Fibroblast of upper back skin (primary cell): ENCODE measurements at places on chromosomes 5 and 9.

DNA sequence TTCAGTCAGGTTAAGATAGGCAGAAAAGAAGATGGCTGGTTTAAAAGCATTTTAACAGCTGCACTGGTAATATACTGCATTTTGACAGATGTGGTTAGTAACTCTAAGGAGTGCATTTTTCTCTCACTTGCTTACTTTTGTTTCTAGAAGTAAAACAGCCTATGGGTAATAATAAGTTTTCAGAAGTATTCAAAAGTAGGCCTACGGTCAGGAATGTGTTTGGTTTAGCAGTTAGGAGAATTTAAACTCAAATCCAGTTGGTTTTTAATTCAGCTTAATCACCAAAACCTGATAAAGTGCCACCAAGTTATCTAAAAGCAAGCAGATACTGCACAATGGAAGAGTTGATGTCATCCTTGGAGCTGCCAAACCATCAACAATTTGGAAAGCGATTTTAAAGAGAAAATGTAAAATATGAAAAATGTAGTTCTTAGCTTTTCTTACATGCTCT lies 160.3 kb downstream of the ARSB start:
- DNase-seq, result peak; percentile 65

DNA sequence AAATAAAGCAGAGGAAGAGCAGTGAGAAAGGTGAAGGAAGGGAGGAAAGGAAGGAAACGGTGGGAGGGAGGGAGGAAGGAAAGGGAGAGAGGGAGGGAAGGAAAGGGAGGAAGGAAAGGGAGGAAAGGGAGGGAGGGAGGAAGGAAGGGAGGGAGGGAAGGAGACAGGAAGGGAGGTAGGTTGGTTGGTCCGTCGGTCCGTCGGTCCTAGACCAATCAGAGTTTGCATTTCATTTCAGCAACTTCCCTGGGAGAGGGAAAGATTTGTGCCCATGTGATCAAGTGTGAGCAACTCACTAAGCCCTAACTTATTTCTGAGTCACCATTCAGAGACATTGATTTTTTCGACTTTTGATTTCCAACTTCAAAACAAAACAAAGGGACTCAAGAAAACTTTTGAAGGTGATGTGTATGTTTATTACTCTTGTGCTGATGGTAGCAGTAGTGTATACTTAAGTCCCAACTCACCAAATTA lies 18.8 kb downstream of the NANS start:
- DNase-seq, result peak; percentile 55

- no peak for DNase-seq
Observed at GRCh38 chr9:137161558-137162486, 8.0 kb downstream of the LRRC26 start.

GRCh38 chr5:87258507-87258906 lies 9.2 kb upstream of the RASA1 start:
- no peak for DNase-seq

DNA sequence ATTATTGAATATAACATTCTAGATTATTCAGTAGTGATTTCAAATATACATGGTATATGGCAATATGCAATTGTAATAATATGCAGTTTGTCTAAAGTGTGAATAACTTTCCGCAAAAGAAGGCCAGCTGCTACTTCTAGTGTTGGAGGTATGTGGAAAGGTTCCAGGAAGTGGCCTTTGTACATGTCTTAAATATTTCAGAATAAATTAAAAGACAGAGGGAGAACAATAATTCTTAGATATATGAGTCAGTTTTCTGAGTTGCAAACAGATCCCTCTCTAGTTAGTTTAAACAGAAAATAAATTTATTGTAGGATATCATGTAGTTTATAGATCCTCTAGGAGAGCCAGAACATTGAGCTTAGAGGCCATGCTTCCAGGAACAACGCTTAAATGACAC lies 210.8 kb upstream of the ELL2 start:
- DNase-seq, result peak; percentile 97

- DNase-seq, result no peak
Observed at GRCh38 chr5:179262126-179262920, 82.9 kb downstream of the ADAMTS2 start.

- DNase-seq, result peak; percentile 46
Observed at GRCh38 chr9:21669701-21670100, 132.7 kb upstream of the MTAP start.

DNA sequence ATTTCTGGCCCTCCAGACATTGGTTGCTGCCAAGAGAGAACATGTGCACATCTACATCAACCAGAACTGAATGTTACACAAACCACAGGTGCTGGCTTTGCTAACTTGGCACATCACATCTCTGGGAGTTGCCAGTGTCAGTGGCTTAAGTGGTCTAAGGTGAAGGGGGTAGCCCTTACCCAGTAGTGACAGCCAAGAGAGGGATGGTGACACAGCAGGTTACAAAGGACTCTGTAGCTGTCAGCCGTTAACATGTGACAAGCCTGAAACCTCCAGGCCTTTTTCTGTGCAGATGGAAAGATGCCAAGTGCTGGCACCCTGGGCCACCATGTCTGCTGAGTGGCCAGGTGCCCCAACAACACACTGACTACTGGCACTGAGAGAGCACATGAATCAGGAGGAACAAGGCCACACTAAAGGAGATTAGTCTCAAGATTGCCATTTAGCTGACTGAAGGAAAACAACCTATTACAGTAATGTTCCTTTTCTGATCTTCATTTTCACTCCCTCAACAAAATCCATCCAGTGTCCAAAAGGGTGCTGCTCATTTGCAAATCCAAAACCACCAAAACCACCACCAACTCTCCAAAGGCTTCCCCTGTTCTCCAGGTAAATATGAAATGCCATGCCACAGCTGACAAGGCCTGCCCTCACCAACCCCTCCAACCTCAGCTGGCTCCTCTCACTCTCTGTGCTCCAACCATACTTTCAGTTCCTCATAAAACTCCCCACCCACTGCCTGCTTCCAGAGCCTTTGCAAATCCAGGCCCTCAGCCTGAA lies 20.2 kb downstream of the SIL1 start:
- no peak for DNase-seq

- DNase-seq, result no peak
Observed at GRCh38 chr5:848671-849111, 2.1 kb downstream of the ZDHHC11 start.

DNA sequence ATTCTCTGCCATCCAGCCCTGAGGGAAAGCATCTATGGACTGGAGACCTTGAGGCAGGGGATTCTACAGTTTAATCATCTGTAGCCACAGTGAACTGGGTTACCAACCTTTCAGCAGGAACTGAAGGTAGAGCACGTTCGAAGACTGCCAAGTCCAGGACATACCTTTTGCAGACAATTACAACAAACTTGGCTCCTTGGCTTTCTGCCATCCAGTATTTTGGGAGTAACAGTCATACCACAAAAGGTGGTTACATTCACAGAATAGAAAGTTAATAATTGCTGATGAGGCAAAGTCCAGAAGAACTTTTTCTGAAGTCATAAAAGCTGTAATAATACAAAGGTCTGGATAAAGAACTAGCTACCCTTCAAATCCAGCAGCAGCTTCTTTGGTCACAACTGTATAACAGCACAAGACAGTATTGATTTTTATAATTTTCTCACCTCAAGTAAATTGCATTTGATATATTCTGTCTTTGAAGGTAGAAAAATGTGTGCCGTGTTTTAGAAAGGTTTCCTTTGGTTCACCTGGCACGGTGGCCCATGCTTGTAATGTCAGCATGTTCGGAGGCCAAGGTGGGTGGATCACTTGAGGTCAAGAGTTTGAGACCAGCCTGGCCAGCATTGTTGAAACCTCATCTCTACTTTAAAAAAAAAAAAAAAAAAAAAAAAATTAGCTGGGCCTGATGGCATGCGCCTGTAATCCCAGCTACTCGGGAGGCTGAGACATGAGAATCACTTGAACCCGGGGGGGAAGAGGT lies 236.6 kb downstream of the NR3C1 start:
- no peak for DNase-seq

DNA sequence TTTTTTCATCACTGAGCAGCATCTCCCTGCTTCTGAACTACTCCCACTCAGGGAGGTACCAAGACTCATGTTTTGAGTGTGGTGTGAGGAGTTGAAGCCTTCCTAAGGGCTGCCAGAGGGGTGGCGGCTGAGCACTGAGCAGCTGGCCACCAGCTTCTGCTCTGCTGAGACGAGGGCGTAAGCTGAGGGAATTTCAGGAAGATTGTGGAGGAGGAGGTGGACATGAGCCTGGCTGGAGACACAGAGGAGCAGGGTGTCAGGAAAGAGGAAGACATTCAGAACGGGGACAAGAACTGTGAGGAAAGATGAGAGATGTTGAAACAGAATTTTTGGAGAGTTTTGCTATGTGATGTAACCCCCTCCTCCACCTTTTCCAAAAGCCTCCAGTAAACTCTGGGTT lies 7.8 kb downstream of the LCP2 start:
- no peak for DNase-seq

DNA sequence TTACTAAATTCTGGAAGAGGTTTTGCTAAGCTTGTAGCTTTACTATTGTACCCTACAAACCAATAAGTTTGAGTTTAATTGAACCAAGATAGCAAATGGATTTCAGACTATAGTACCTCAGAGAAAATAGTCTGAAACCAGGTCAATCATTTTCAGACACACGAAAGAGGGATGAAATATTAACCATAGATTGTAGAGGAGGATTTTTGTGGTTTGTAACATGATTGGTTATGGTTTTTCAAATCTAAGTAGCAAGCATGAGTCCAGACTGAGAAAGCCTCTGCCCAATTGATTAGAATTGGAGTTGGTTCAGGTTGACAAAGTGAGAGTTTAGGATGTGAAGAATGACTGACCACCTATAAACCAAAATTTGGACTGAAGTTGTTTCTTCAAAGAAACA lies 562.7 kb upstream of the DMAC1 start:
- no peak for DNase-seq

DNA sequence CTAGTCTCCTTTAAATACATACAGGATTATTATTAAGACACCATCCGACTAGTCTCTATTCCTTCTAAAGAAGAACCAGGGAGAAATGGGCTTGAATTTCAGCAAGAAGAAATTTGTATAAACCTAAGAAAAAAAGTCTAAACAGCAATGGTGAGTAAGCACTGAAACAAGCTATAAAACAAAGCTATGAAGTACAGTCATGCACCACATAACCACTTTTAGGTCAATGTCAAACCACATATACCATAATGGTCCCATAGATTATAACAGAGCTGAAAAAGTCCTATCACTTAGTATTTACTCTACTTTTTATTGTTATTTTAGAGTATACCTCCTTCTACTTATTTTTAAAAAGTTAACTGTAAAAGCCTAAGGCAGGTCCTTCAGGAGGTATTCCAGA lies 102.0 kb upstream of the NFIB start:
- DNase-seq, result peak; percentile 90

DNA sequence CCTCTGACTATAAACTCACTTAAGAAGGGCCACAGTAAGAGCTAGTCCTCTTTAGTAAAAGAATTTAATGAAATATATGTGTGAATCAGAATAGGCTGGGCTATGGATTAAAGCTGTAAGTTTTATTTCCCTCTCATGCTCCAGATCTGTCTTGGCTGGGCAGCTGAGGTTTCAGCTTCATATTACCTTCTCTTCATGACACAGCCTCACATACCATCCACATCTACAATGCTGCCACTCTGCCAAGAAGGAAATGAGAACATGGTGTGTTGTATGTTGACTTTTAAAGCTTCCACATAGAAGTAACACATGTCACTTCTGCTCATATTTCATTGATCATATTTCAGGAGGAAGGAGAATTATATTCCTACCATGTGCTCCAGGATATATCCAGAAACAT lies 776.0 kb upstream of the ACO1 start:
- peak; percentile 61 for DNase-seq

DNA sequence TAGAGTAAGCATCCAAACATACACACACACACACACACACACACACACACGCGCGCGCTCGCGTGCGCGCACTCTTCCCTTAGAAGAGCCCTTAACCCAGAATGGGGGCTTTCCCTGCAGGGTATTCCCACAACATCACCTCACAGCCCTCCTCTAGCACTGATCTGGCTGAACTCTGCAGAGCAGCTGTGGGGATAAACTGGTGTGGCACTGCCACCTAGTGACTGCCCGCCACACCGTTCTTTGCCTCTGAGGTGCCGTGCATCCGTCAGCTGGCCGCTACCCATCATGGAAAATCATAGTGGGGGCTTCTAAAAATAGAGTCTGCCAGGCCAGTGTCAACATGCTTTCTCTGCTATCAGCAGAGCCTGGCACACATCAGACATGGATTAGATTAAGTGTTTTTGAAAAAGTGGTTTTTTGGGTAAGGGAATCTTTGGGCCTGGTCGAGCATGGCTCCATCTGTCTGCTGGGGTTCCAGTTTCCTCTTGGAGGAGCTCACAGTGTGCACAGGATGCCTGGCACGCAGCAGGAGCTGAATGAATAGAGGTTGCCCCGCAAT lies 88.1 kb downstream of the KCNN2 start:
- DNase-seq, result peak; percentile 54

- DNase-seq, result no peak
Observed at GRCh38 chr9:136364942-136365774, 1.6 kb upstream of the DNLZ start.

- no peak for DNase-seq
Observed at GRCh38 chr5:133384120-133384855, 228.1 kb downstream of the FSTL4 start.

DNA sequence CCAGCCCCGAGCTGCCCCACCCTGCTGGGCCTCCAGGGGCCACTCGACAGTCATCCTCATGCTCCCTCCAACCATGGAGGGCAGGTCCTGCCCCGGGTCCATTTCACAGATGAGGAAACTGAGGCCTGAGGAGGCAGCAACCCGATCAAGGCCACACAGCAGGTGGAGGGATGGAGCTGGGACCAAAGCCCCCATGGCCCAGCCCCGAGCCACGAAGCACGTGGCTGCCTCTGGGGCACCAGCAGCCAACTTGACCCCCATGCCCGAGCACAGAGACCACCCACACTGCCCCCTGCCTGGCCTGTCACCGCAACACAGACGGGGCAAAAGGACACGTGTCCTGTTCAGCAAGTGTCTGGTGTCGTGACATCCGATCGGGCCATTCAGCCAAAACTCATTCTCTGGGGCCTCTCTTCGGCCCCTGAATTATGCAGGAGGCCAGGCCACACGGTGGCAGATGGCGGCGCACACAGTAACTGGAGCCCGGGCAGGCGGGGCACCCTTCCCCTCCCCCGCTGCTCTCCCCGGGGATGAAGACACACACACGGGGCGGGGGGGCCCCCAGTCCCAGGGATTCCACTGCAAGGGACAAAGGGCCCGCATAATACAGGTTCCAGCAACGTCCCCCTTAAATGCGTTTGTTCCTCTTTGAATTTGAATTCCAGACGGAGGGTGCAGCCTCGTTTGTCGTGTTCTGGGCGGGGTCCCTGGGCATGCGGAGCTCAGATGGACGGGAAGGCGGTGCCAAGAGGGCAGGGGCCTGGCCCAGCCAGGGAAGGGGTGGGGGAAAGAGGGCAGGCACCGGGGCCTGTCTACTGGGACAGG lies 29.4 kb upstream of the TMEM250 start:
- DNase-seq, result no peak

- no peak for DNase-seq
Observed at GRCh38 chr9:82168585-82168984, 180.0 kb downstream of the SPATA31D1 start.

- DNase-seq, result no peak
Observed at GRCh38 chr5:92941806-92942205, 639.2 kb downstream of the NR2F1-AS1 start.
